Mononuclear cell (primary cell): ENCODE measurements at places on chromosomes 1 and 21. TPM values are rescaled to one million over a fixed set of nuclear protein-coding genes. Genes with fewer than 3 reads are reported as not detected.

Gene ZYG11A
- 0.31 TPM for total RNA-seq

Gene FMO2
- not detected for total RNA-seq

Gene GORAB
- 30.1 TPM for total RNA-seq

Gene TEDDM1
- not detected for total RNA-seq

Gene CELA3A
- not detected for total RNA-seq

Gene SPRR2E
- not detected for total RNA-seq

Gene CELA2A
- total RNA-seq, result not detected

Gene LRRN2
- total RNA-seq, result not detected

Gene OR10J1
- total RNA-seq, result not detected

Gene FRRS1
- total RNA-seq, result 2.1 TPM

Gene CEP350
- 76.0 TPM for total RNA-seq

Gene PLD5
- total RNA-seq, result under 0.01 TPM

Gene SYNC
- total RNA-seq, result 0.10 TPM
